Naive thymus-derived CD8-positive, alpha-beta T cell (primary cell): ENCODE measurements at places on chromosomes 1 and 21. TPM values are rescaled to one million over a fixed set of nuclear protein-coding genes. Genes with fewer than 3 reads are reported as not detected.

Gene TRIM58
- 0.14 TPM for total RNA-seq

DNA sequence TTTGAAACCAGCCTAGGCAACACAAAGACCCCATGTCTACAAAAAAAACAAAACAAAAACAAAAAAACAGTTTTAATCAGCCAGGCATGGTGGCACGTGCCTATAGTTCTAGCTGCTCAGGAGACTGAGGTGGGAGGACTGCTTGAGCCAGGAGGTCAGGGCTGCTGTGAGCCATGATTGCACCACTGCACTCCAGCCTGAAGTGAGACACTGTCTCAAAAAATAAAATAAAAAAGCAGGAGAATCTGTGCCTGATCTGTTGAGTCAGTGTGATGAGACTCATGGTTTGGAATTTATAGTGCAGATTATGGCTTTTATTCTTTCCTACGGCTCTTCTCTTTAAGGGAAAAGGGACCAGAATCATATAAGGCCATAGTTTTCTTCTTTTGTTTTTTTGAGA is 16.5 kb downstream of the TRIT1 start:
- no peak for DNase-seq

Gene TSPEAR
- not detected for total RNA-seq

- no peak for DNase-seq
These were observed 5.9 kb upstream of the VPS45 start for GRCh38 chr1:150061632-150062101.

DNA sequence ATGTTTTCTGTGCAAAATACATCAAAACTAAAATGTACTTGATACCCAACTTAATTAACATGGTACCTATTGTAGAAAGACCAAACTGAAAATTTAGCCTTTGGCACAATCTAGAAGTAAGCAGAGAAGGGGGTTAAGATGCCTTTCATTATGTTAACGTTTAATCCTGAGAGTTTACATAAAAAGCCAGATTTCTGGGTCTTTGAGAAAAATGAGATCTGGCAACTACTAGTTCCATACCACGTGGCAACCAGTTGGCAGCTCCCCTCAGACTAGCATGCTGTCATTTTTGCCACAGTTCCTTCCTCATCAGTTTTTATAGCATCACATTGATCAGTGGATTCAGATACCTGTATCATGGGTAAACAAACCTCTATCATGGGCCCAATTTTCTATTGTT is 1.5 kb downstream of the RO60 start:
- peak; percentile 6 for DNase-seq

- no peak for DNase-seq
These were observed 51.1 kb downstream of the ZNF326 start for GRCh38 chr1:90045853-90046563.

GRCh38 chr1:7468248-7468647 is 302.8 kb upstream of the VAMP3 start:
- DNase-seq, result no peak

DNA sequence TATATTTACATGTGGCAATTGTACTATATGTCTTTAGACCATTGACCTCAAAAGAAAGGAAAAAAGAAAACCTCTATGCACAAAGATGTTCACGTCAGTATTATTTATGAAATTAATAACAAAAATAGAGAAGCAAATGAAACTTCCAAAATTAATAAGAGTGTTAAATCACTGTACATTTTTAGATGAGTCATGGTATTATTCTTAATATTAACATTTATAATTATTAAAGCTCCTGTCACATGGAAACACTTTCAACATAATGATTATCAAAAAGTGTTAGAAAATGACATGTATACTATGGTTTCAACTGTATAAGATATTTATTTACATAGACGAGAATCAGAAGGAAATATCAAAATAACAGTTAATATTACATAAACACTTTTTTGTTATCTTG is 324.9 kb upstream of the RUNX1 start:
- no peak for DNase-seq

GRCh38 chr1:206896261-206896660 is 982 bp upstream of the IL24 start:
- DNase-seq, result no peak

GRCh38 chr1:8539683-8540082 is 221.8 kb downstream of the SLC45A1 start:
- DNase-seq, result no peak

GRCh38 chr1:175861626-175862367 is 118.4 kb upstream of the TNR start:
- no peak for DNase-seq

GRCh38 chr1:167555971-167556714 is 2.6 kb upstream of the CREG1 start:
- DNase-seq, result peak; percentile 53

Gene ZNF691
- 11.6 TPM for total RNA-seq

Gene FAM3B
- not detected for total RNA-seq

Gene VASH2
- total RNA-seq, result not detected

GRCh38 chr1:116477429-116477828 is 93.4 kb downstream of the CD58 start:
- no peak for DNase-seq

GRCh38 chr1:48506870-48507269 is 34.9 kb upstream of the SPATA6 start:
- no peak for DNase-seq

DNA sequence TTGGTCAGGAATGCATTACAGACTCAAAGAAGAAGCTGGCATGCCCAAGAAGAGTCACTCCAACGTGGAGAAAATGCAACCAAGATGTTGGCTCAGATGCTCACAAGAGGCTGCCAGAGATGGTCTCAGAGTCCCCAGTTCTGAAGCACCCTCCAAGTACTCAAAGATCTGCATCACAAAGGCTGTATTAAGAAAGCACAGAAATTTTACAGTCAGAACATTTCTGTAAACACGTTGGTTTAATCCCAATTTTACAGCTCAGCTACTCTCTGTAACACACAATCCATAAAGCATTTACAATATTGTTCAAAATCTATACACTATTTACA is 69.4 kb downstream of the CDC7 start:
- DNase-seq, result no peak

GRCh38 chr1:210814382-210815123 is 319.4 kb downstream of the KCNH1 start:
- DNase-seq, result no peak

Gene AGL
- 20.0 TPM for total RNA-seq
